ENCODE measurements at places on chromosomes 5 and 9. TPM values are rescaled to one million over a fixed set of nuclear protein-coding genes. Genes with fewer than 3 reads are reported as not detected.

DNA sequence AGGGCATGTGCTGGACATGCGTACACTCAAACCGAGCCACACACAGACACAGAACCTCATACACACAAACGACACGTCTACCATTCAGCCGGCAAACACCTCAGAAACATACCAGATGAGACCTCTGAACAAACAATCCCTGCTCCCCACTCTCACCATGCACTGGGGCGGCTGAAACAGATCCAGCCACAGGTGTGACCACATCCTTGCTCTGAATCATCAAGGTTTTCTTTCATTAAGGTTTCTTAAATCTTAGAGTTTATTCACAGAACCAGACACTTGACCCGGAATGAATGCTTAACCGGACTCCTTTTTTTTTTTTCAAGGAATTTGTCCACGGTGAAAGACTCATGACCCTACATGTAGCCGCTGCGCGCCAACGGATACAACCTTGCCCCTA lies 26.2 kb downstream of the TERT start:
- no peaks in the 10 kb centered on the region for H3K4me1 ChIP-seq
- H3K36me3 ChIP-seq, result no peaks in the 10 kb centered on the region

GRCh38 chr9:114385397-114386181 lies 2.2 kb downstream of the AKNA start:
- peak; percentile 62 for DNase-seq
- H3K36me3 ChIP-seq, result no peaks in the 10 kb centered on the region
- H3K4me1 ChIP-seq, result peaks cover 53% of the 10 kb centered on the region
- no peaks in the 10 kb centered on the region for H3K27me3 ChIP-seq

DNA sequence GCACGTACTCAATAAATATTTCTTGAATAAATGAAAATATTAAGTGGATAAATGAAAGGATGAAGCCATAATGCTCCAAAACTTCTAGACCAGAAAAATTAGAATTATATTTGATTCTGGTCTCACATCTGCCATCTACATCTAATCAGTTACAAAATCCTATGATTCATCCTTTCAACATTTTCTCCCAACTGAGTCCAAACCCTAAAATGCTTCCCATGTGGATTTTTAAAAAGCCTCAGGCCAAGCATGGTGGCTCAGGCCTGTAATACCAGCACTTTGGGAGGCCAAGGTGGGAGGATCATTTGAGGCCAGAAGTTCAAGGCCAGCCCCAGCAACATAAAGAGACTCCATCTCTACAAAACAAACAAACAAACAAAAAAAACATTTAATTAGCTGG lies 31.6 kb upstream of the FST start:
- DNase-seq, result no peak
- H3K27ac ChIP-seq, result no peak overlapping the region
- no peaks in the 10 kb centered on the region for H3K36me3 ChIP-seq
- H3K4me3 ChIP-seq, result no peak overlapping the region
- no peaks in the 10 kb centered on the region for H3K4me1 ChIP-seq

DNA sequence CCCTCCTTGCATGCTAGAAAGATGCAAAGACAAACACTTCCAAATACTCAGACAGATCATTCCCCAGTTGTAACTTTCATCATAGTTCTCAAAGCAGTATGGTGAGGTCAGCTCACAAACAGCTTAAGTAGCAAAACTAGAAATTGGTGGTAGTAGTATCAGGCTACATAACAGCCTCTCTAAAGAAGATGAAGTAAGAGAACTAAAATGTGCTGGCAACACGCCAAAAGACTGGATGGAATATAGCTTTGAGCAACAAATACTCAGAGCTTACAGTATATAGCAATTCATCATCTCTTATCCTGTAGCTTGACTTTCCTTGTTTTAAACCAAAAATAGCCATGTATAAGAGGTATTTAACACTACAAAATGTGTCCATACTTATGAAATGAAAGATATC lies 7.5 kb downstream of the PFDN1 start:
- peak overlapping the region; percentile 5 for H3K27ac ChIP-seq
- no peaks in the 10 kb centered on the region for H3K36me3 ChIP-seq
- no peaks in the 10 kb centered on the region for H3K27me3 ChIP-seq
- H3K4me1 ChIP-seq, result peaks cover under 1% of the 10 kb centered on the region
- no peak overlapping the region for H3K4me3 ChIP-seq
- DNase-seq, result peak; percentile 90

The COL23A1 gene
- 5.1 TPM for total RNA-seq

The IRGM gene
- total RNA-seq, result not detected

The RAB3C gene
- 5.2 TPM for total RNA-seq

The CAVIN4 gene
- total RNA-seq, result 1.0 TPM

DNA sequence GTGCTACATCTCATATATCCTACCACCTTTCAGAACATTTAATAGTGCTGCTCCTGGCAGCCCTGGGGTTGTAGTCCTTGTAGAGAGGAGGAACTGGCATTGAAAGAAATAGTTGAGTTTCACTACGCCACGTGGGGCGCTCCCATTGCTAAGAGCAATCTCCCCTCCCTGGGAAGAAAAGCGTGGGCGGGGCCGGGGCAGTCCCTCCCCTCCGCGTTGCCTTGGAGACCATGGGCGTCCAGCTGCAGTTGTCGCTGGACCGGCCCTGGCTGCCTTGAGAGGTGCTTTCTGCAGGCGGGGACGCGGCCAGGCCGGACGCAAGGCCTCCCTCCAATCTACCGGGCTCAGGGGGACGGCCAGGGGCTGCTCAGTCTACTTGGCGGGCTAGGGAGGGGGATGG lies 368 bp upstream of the CCDC180 start:
- no peaks in the 10 kb centered on the region for H3K27me3 ChIP-seq
- H3K4me1 ChIP-seq, result no peaks in the 10 kb centered on the region
- no peaks in the 10 kb centered on the region for H3K36me3 ChIP-seq
- peak; percentile 87 for DNase-seq
- H3K27ac ChIP-seq, result no peak overlapping the region

- peak; percentile 60 for DNase-seq
- H3K4me3 ChIP-seq, result peak overlapping the region; percentile 44
- no peaks in the 10 kb centered on the region for H3K27me3 ChIP-seq
- H3K36me3 ChIP-seq, result no peaks in the 10 kb centered on the region
- peak overlapping the region; percentile 81 for H3K27ac ChIP-seq
Observed at GRCh38 chr9:137619240-137620047, 639 bp downstream of the EHMT1 start.

The ITK gene
- 0.20 TPM for total RNA-seq

- H3K27ac ChIP-seq, result no peak overlapping the region
- H3K27me3 ChIP-seq, result peaks cover 6% of the 10 kb centered on the region
- DNase-seq, result no peak
- no peaks in the 10 kb centered on the region for H3K4me1 ChIP-seq
- H3K36me3 ChIP-seq, result no peaks in the 10 kb centered on the region
- no peak overlapping the region for H3K4me3 ChIP-seq
Observed at GRCh38 chr9:135262248-135262647, 174.8 kb downstream of the OLFM1 start.

GRCh38 chr9:79684711-79685575 lies 113.2 kb downstream of the TLE4 start:
- H3K4me3 ChIP-seq, result no peak overlapping the region
- H3K4me1 ChIP-seq, result peaks cover 28% of the 10 kb centered on the region
- H3K27me3 ChIP-seq, result no peaks in the 10 kb centered on the region
- H3K27ac ChIP-seq, result no peak overlapping the region
- DNase-seq, result no peak

GRCh38 chr5:60841361-60841760 lies 2.7 kb downstream of the ELOVL7 start:
- no peak overlapping the region for H3K27ac ChIP-seq
- DNase-seq, result no peak
- H3K36me3 ChIP-seq, result no peaks in the 10 kb centered on the region
- no peak overlapping the region for H3K4me3 ChIP-seq

GRCh38 chr9:129406278-129407225 lies 214.3 kb downstream of the C9orf50 start:
- H3K4me3 ChIP-seq, result no peak overlapping the region
- DNase-seq, result no peak
- H3K27ac ChIP-seq, result peak overlapping the region; percentile 91
- H3K27me3 ChIP-seq, result no peaks in the 10 kb centered on the region
- H3K4me1 ChIP-seq, result peaks cover 60% of the 10 kb centered on the region

DNA sequence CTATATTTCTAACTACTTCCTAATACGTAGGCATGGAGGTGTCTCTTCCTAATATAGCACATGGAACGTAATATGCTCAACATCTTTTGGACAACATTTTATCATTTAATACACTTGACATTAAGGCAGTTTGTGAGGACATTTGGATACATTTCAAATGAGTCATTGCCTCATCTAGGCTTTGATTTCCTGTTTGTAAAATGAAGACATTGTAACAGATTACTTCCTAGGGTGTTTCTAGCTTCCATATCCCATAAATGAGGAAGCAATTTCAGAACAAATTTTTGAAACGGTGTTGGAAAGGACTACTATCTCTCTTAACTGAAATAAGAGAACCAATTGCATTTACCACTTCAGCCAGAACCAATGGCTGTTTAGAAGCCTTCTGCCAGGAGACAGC lies 38.7 kb downstream of the SLC28A3 start:
- H3K27ac ChIP-seq, result no peak overlapping the region
- DNase-seq, result no peak

The ADCY2 gene
- 8.4 TPM for total RNA-seq

The DBH gene
- total RNA-seq, result not detected

GRCh38 chr9:108244686-108245085 lies 611.1 kb downstream of the ACTL7B start:
- H3K27ac ChIP-seq, result no peak overlapping the region
- H3K27me3 ChIP-seq, result no peaks in the 10 kb centered on the region
- H3K4me3 ChIP-seq, result no peak overlapping the region

- H3K36me3 ChIP-seq, result no peaks in the 10 kb centered on the region
- no peak overlapping the region for H3K4me3 ChIP-seq
- H3K27ac ChIP-seq, result no peak overlapping the region
- no peak for DNase-seq
- no peaks in the 10 kb centered on the region for H3K4me1 ChIP-seq
Observed at GRCh38 chr9:82091100-82091499, 102.5 kb downstream of the SPATA31D1 start.

The FUBP3 gene
- total RNA-seq, result 44.7 TPM

The FRMD3 gene
- 6.5 TPM for total RNA-seq

GRCh38 chr5:145980718-145981117 lies 44.3 kb downstream of the SH3RF2 start:
- H3K4me1 ChIP-seq, result peaks cover 68% of the 10 kb centered on the region
- no peak overlapping the region for H3K4me3 ChIP-seq
- DNase-seq, result no peak
- no peaks in the 10 kb centered on the region for H3K36me3 ChIP-seq
- no peaks in the 10 kb centered on the region for H3K27me3 ChIP-seq

- H3K27me3 ChIP-seq, result no peaks in the 10 kb centered on the region
- no peak overlapping the region for H3K27ac ChIP-seq
- peak; percentile 6 for DNase-seq
- no peak overlapping the region for H3K4me3 ChIP-seq
Observed at GRCh38 chr5:144453753-144454152, 283.1 kb downstream of the KCTD16 start.

The OTP gene
- not detected for total RNA-seq

GRCh38 chr5:69039829-69040228 lies 54.0 kb upstream of the SLC30A5 start:
- no peaks in the 10 kb centered on the region for H3K4me1 ChIP-seq
- no peak for DNase-seq
- H3K27ac ChIP-seq, result no peak overlapping the region
- no peaks in the 10 kb centered on the region for H3K36me3 ChIP-seq
- H3K27me3 ChIP-seq, result no peaks in the 10 kb centered on the region
- no peak overlapping the region for H3K4me3 ChIP-seq

DNA sequence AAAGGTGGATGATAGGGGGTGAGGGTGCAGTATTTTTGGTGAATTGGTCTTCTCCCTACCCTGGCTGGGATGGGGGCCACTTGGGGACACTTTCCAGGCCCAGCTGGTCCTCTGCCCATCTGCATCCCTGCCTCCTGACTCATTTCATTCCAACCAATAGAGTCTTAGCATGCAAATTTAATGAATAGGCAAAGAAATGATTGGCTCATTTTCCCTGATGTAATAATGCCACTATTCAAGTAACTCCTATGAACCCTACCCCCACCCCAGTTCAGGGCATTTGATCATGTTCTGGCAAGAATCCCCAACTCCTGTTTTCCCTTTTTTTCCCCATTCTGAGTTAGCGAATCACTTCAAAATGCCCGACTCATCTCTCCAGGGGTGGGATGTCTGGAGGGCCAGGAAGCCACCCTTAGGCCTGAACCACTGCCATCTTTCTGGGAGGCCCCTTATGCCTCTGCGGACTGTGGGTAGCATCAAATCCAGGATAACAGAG lies 56.7 kb downstream of the PCDH1 start:
- peaks cover 8% of the 10 kb centered on the region for H3K27me3 ChIP-seq
- no peak overlapping the region for H3K4me3 ChIP-seq
- H3K27ac ChIP-seq, result peak overlapping the region; percentile 89
- H3K36me3 ChIP-seq, result no peaks in the 10 kb centered on the region
- peak; percentile 72 for DNase-seq

GRCh38 chr5:64514612-64515011 lies 8.8 kb downstream of the RGS7BP start:
- H3K4me3 ChIP-seq, result no peak overlapping the region
- H3K27me3 ChIP-seq, result peaks cover 8% of the 10 kb centered on the region
- H3K27ac ChIP-seq, result no peak overlapping the region
- H3K36me3 ChIP-seq, result no peaks in the 10 kb centered on the region
- H3K4me1 ChIP-seq, result no peaks in the 10 kb centered on the region

- no peaks in the 10 kb centered on the region for H3K27me3 ChIP-seq
- H3K4me3 ChIP-seq, result no peak overlapping the region
- no peaks in the 10 kb centered on the region for H3K36me3 ChIP-seq
Observed at GRCh38 chr9:118100529-118101419, 396.6 kb downstream of the TLR4 start.

DNA sequence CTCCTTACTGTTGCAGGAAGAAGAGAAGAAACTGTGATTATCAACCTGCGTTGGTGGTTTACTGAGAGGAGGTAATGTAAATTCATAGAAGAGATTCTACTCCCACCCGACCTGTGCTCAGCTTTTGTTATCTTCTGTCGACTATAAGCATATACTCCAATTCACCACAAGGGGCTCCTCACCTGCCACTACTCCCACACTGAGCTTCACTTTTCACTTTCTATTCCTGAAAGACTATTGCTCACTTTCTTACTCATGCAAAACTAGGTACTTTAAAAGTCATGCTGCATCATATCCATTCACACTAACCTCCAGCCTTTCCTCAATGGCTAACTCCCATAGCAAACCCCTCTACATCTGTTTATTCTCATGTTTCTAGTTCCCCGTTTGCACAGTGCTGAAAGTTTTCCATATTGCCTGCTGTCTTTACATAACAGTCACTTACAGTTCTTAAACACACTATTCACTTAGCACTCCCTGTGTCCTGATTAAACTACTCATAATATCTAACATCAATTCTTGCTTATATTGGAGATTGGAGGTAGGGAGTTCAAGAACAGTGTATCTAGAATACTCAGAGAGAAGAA lies 1062.6 kb downstream of the NR2F1-AS1 start:
- no peaks in the 10 kb centered on the region for H3K36me3 ChIP-seq
- no peaks in the 10 kb centered on the region for H3K27me3 ChIP-seq
- no peaks in the 10 kb centered on the region for H3K4me1 ChIP-seq

GRCh38 chr5:4571248-4571948 lies 568.7 kb upstream of the ADAMTS16 start:
- H3K27ac ChIP-seq, result no peak overlapping the region
- no peaks in the 10 kb centered on the region for H3K36me3 ChIP-seq
- DNase-seq, result no peak
- no peaks in the 10 kb centered on the region for H3K4me1 ChIP-seq

GRCh38 chr9:102521097-102521755 lies 473.9 kb upstream of the CYLC2 start:
- no peak overlapping the region for H3K4me3 ChIP-seq
- no peak for DNase-seq
- no peaks in the 10 kb centered on the region for H3K27me3 ChIP-seq
- no peaks in the 10 kb centered on the region for H3K36me3 ChIP-seq
